Hepatocyte (in vitro differentiated cells): ENCODE measurements at places on chromosomes 16 and 17. TPM values are rescaled to one million over a fixed set of nuclear protein-coding genes. Genes with fewer than 3 reads are reported as not detected.
A peak's percentile ranks its signal among the peaks of the same experiment; 100 is the strongest.

Gene SLC16A13
- total RNA-seq = 6.2 TPM in 2 replicates

- DNase-seq = no peak
- no peaks in the 10 kb centered on the region for H3K27me3 ChIP-seq
- no peak overlapping the region for H3K27ac ChIP-seq
- peaks cover 10% of the 10 kb centered on the region for H3K4me1 ChIP-seq
- no peak overlapping the region for H3K4me3 ChIP-seq
Observed at GRCh38 chr16:55489956-55490265, 10.9 kb downstream of the MMP2 start.

GRCh38 chr16:83494459-83494858 is 313.3 kb upstream of the HSBP1 start:
- no peak overlapping the region for H3K4me3 ChIP-seq
- no peak for DNase-seq
- H3K36me3 ChIP-seq = no peaks in the 10 kb centered on the region
- H3K27ac ChIP-seq = no peak overlapping the region
- no peaks in the 10 kb centered on the region for H3K4me1 ChIP-seq

DNA sequence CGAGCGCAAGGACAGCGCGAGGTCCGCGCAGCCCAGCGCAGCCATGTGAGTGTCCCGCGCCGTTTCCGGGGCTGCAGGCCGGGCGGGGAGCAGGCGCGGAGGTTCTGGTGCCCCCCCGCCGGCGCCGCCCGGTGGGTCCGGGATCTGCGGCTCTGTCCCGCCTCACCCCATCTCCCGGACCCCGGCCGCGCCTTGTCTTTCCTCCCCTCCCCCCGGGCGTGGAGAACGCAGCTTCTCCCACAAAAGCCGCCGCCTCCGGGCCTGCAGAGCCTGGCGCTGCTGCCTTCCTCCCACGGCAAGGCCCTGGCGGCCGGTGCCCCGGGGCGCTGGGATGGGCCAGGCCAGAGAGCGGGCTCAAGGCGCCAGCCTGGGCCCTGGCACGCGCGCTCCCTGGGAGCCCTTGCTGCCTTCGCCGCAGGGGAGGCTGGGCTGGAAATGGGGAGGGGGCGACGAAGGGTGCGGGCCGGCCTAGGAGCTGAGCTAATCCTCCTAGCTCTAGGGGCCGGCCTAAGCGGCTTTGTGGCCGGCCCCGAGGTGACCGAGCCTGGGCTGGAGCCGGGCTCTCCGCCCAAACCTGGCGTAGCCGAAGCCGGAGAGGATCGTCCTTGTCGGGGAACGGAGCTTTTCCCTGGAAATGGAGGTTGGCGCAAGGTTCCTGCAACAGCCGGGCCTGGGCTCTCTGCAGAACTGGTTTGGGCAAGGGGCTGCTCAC is 397 bp downstream of the RIPOR1 start:
- no peaks in the 10 kb centered on the region for H3K36me3 ChIP-seq
- H3K27me3 ChIP-seq = no peaks in the 10 kb centered on the region
- H3K4me1 ChIP-seq = peaks cover 24% of the 10 kb centered on the region
- DNase-seq = peak; percentile 67
- H3K4me3 ChIP-seq = peak overlapping the region; percentile 91
- peak overlapping the region; percentile 76 for H3K27ac ChIP-seq

Gene MYOCD
- total RNA-seq = 7.8 and 8.4 TPM in 2 replicates

- no peaks in the 10 kb centered on the region for H3K27me3 ChIP-seq
- H3K27ac ChIP-seq = no peak overlapping the region
- H3K36me3 ChIP-seq = peaks cover 5% of the 10 kb centered on the region
- DNase-seq = no peak
Observed at GRCh38 chr17:57657211-57657610, 87.9 kb downstream of the CCDC182 start.

DNA sequence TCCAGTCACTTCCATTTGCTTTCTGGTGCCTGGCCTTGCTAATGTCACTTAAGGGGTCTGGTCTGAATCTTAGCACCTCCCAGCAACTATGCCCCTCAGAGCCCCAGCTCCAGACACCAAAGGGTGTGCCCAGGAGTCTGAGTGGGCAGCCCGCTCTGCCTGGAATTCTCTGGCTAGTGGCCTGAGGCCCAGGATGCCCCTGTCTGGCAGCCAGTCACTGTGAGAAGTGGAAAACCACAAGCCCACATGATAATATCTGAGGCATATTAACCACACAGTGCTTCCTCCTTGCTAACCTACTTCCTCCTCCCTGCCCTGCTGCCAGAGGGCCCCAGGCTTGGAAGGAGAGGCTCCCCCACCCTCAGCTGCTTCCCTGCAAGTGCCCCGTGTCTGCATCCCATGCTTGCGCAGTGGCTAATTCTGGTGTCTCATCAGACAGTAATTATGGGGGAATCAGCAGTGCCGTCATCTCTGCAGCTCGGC is 14.0 kb downstream of the SRCIN1 start:
- H3K36me3 ChIP-seq = no peaks in the 10 kb centered on the region
- H3K4me3 ChIP-seq = no peak overlapping the region
- H3K4me1 ChIP-seq = no peaks in the 10 kb centered on the region
- H3K27ac ChIP-seq = no peak overlapping the region

Gene SLX1B
- total RNA-seq = 27.9 and 32.7 TPM in 2 replicates

Gene LRRC37A3
- 7.2 and 9.0 TPM in 2 replicates for total RNA-seq

Gene ANKRD40
- total RNA-seq = 28.1 and 30.8 TPM in 2 replicates

- H3K4me3 ChIP-seq = no peak overlapping the region
- H3K27me3 ChIP-seq = no peaks in the 10 kb centered on the region
- H3K27ac ChIP-seq = peak overlapping the region; percentile 88
Observed at GRCh38 chr17:42309986-42310786, 21.9 kb downstream of the STAT5A start.

DNA sequence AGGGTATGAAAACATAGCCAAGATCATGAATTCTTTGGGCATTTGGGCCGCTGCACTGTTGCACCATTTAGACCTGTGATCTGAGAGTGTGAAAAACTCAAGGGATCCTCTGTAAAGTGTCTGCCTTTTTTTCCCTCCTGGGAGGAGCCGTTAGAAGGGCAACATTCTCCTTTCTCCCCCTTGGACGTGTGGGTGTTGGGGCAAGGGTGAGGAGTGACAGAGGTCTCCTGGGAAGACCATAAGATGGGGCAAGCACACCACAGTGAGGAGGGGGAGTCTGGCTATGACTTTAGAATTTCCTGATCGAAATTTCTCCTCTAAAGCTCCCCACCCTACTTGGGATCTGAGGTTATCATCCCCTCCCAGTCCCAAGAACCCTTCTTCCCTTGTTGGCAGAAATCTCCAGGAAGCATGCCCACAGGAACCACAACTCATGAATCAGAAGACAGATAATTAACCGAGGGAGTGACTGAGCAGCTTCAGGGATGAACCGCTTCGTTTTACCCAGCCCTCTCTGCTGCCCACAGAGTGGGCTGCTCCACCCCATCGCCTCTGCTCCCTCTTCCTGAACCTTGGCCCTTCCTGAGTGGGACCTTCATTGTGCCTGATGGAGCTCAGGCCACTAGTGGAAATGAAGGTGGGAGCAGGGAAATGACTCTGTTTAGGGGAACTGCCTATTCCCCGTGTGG is 4.2 kb downstream of the ITGB3 start:
- H3K27me3 ChIP-seq = peaks cover 37% of the 10 kb centered on the region
- no peak for DNase-seq
- H3K36me3 ChIP-seq = no peaks in the 10 kb centered on the region
- H3K4me3 ChIP-seq = no peak overlapping the region
- H3K27ac ChIP-seq = no peak overlapping the region
- H3K4me1 ChIP-seq = peaks cover 5% of the 10 kb centered on the region

- no peaks in the 10 kb centered on the region for H3K27me3 ChIP-seq
- DNase-seq = peak; percentile 70
- peaks cover 7% of the 10 kb centered on the region for H3K4me1 ChIP-seq
- no peaks in the 10 kb centered on the region for H3K36me3 ChIP-seq
Observed at GRCh38 chr17:9291912-9292560, 270.7 kb downstream of the NTN1 start.
